Motor neuron (in vitro differentiated cells): ENCODE measurements at places on chromosomes 16 and 17.
A peak's percentile ranks its signal among the peaks of the same experiment; 100 is the strongest.

DNA sequence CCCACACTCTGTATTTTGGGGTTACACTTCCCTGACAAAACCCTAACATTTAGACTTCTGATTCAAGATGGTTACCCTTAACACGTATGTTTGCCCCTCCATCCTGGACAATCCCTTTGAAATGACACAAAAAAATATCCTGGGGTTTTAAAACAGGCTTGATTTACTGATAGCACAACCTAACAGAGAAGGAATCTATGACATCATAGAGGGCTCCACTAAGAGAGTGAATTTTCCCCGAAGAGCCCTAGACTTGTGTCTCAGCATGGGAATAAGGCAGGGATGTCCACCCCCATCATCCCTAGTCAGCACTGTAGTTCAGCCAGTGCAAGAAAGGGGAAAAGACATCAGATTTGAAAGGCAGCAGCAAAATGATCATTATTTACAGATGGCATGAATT lies 15.8 kb upstream of the SRCIN1 start:
- no peak for ATAC-seq

DNA sequence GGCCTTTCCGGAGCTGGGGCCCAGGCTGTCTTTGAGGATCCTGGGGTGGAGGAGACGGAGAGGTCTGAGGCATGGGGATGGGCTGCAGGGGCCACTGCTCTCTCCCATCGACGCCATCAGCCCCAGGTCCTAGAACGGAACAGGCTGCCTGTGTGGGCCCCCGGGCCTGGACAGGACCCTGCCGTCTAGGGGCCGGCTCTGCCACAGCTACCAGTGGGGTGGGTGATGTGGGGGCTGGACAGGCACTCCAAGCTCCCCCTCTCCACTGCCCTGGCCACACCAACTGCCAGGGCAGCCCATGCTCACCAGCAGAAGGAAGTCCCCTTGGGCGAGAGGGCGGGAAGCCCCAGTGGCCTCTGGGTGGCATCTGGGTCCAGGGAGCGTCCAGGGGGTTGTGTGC lies 37.8 kb downstream of the ENGASE start:
- ATAC-seq = no peak

DNA sequence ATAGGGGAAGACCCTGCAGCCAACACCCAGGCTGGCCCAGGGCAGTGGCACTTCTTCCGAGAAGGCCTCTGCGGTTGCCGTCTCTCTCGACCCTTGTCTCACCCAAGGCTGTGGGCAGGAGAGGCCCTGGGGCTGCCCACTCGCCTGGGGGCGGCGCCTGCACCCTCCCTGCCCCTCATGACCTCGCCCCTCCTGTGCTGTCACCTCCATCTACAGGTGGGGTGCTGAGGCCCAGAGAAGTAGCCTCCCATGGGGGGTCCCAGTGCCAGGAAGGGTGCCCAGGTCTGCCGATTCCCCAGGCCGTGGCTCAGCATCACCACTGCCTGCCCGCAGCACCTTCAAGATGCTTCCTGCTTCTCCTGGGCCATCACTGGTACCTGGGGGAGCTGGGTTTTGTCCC lies 992 bp downstream of the NLRC3 start:
- no peak for ATAC-seq

DNA sequence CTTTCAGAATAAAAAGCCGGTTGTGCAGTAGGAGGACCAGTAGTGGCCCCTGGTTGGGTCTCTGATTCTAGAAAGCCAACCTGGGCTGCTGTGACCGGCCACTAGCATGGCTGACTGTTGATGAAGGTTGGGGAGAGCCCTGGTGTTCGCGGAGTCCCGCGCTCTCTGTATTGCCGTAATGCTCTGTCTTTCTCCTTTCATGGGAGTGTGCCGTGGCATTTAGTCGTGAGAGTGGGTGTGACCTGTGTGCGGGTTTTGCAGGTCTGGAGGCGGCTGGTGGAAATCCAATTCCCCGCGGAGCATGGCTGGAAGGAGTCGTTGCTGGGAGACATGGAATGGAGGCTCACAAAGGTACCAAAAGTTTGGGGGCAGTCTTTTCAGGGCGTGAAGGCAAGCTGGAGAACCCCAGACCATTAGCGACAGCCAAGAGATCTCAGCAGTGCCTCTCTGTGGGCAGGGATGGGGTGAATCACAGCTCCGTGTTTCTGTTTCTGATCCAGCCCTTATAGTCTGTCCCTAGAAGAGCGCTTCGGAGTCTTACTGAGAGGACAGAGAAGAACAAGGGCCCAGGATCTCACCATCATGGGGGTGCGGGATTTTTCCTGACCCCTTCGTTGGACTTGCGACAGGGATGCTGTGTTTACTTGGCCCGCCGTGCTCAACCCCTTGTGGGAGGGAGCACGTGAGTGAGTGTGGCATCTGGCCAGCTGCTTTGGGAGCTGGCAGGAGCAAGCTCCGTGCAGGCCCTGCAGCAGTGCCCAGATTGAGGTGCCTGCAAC lies 56.5 kb downstream of the RNF213 start:
- ATAC-seq = no peak

DNA sequence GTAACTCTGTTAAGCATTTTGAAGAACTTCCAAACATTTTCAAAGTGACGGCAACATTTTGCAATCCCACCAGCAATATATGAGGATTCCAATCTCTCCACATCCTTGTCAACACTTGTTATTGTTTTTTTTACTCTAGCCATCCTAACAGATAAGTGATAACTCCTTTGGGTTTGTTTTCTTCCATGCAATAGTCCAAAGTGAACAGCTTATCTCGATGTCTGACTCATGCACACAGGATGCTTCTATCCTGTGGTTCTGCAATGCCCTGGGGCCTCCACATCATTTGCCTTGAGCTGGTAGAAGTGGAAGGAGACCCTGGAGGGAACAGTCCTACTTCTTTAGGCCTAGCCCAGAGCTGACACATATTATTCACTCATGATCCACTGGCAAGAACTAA lies 13.0 kb downstream of the TLE7 start:
- ATAC-seq = no peak

- ATAC-seq = no peak
Observed at GRCh38 chr16:11612665-11613025, 25.9 kb upstream of the LITAF start.

GRCh38 chr17:40864661-40865390 lies 2.2 kb downstream of the KRT12 start:
- ATAC-seq = peak; percentile 39

GRCh38 chr17:512311-512710 lies 159.7 kb upstream of the RPH3AL start:
- ATAC-seq = no peak

GRCh38 chr17:81389585-81389984 lies 5.7 kb upstream of the BAHCC1 start:
- ATAC-seq = no peak

DNA sequence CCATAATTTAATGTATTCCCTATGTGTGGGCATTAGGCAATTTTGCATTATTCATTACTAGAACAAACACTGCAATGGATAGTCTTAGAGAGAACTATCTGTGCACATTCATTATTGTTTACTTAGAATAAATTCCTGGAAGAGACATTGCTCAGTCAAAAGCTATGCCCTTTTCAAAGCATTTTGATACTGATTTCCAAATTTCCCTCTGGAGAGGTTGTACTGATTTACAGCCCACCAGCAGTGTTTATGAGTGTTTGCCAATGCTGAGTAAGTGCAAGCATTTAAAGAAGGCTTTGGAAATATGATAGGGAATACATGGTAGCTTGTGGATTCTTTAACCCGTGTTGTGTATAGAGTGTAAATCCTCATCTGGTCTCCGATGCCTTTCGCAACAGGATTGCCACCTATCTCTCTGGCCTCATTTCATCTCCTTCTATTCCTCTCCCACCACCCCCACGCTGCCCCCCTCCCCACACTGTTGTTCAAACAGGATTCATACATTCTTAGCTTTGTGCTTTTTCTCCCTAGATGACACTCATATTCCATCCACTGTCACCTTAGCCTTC lies 33.4 kb upstream of the MMD start:
- ATAC-seq = no peak

DNA sequence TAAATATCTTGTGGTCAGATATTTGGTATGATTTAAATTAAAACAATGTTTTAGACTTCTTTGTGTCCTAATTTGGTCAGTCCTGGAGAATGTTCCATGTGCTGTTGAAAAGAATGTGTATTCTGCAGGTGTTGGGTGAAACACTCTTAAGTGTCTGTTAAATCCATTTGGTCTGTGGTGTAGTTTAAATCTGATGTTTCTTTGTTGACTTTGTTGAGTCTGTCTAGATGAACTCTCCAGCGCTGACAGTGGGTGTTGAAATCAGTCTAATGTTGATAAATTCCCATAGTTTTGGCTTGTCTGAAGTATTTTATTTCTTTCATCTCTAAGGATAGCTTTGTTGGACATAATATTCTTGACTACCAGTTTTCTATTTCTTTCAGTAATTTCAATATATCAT lies 18.8 kb downstream of the TANC2 start:
- ATAC-seq = no peak

DNA sequence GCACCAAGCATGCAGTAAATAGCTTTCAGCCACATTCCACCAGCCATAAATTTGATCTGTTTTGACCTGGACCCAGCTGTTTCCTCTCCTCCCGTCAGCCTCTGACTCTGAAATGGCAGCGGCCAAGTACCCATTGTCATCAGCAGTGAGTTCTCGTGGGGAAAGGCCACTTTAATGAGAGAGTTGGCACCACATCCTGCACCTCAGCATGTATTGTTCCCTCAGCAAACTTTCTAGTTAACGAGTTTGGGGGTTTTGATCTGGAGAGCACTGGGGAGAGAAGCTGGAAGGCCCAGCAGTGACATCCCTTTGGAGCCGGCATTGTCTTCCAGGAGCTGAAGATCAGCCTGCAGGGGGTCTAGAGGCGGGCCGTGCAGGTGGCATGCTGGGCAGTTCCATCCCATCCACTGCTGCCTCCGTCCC lies 84.9 kb downstream of the RPA1 start:
- no peak for ATAC-seq

- ATAC-seq = peak; percentile 68
Observed at GRCh38 chr17:66715745-66716156, 119.2 kb upstream of the CACNG5 start.

DNA sequence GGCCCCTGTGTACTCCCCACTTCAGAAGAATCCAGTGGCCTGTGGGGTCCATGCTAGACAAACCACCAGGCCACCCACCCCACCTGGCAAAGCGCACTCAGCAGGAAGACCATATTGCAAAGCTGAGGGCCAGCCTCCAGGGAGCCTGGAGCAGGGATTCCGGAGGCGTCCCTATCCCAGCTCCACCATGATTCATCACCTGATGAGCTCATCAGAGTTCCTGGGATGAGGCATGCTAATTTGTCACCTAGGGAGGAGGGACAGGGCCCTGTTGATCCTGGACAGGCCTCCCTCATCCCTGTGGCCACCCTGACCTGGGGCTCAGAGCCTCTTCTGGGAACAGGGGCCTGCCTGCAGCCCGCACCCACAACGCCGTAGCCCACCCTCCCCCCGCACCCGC lies 131.6 kb upstream of the PLCG2 start:
- peak; percentile 80 for ATAC-seq

DNA sequence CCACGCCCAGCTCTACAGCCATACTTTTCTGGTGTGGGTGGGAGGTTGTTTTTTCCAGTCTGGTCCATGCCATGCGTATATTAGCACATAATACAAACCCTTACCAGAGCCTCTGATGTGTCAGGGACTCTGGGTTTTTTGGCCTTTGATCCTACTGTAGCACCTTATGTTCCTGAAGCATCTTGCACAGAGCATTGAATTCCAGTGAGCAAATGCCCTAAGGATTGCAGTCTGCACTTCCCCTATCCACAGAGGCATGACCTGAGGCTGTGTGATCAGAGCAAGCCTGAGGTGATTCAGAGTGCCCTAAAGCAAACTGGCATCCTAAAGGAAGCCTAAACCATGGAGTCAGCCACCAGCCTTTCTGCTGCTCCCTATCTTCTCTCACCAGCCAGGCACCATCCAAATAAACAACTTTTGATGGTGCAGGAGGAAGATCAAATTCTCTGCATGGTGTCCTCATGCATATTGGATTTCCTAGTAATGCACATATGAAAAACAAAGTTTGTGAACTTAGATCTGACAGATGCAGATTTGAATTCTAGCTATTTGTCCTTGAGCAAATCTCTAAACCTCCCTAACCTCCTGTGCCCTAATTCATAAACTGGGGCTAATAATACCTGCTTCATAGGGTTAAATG lies 41.2 kb upstream of the HAS3 start:
- peak; percentile 79 for ATAC-seq

- ATAC-seq = no peak
Observed at GRCh38 chr17:46950997-46951621, 27.9 kb downstream of the RPRML start.

- ATAC-seq = peak; percentile 59
Observed at GRCh38 chr16:50152351-50152806, 727 bp upstream of the TENT4B start.

- ATAC-seq = no peak
Observed at GRCh38 chr17:45361976-45362375, 45.2 kb upstream of the MAP3K14 start.
